ENCODE measurements at places on chromosomes 7 and 10. TPM values are rescaled to one million over a fixed set of nuclear protein-coding genes. Genes with fewer than 3 reads are reported as not detected.

SYT15B gene
- not detected for total RNA-seq

SEMA3A gene
- total RNA-seq, result 6.6 TPM

DAGLB gene
- total RNA-seq, result 13.3 TPM

ANXA8 gene
- not detected for total RNA-seq

ITPRIP gene
- total RNA-seq, result 85.1 TPM

SFRP5 gene
- not detected for total RNA-seq

LGI1 gene
- total RNA-seq, result not detected

UTF1 gene
- total RNA-seq, result not detected

MALSU1 gene
- total RNA-seq, result 50.1 TPM

CYTH3 gene
- 30.7 TPM for total RNA-seq

CRHR2 gene
- total RNA-seq, result not detected

CNPY1 gene
- total RNA-seq, result not detected

DNA sequence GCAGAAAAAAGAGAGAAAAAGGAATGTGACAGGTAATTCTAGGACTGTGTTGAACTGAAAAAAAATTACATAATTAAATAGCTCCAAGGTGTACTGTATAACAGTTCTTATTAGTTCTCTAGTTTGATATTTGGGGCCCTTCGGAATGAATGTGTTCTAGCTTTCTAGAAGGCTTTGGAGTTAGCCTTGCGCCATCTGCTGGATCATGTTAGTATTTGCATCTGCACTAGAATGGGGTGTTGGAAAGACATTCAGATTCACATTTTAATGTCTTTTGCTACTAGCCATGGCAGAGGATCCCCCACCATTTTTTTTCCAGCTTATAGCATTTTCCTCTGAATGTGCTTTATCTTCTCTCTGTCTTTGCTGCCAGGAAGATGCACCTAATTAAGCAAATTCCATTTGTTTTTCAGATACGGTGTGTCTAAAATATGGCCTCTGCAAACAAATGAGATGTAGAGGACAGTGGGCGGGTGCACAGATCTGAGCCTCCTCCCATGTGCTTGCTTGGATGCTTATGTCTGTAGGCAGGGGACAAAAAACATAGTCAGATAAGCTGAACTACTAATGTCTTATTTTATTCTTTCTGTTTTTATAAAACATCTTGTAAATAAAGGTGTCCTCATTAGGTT lies 238.5 kb downstream of the PHF14 start:
- peak; percentile 64 for DNase-seq

GRCh38 chr7:151008511-151009323 lies 15.6 kb downstream of the ATG9B start:
- no peak for DNase-seq

DNA sequence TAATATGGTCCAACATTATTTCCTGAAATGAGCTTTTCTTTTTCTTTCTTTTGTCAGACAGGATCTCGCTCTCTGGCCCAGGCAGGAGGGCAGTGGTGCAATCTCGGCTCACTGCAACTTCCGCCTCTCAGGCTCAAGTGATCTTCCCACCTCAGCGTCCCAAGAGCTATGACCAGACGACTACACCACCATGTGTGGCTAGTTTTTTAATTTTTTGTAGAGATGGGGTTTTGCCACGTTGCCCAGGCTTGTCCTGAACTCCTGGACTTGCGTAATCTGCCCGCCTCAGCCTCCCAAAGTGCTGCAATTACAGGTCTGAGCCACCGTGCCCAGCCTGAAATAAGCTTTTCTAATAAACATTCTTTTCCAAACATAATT lies 48.6 kb downstream of the CUL2 start:
- no peak for DNase-seq

DNA sequence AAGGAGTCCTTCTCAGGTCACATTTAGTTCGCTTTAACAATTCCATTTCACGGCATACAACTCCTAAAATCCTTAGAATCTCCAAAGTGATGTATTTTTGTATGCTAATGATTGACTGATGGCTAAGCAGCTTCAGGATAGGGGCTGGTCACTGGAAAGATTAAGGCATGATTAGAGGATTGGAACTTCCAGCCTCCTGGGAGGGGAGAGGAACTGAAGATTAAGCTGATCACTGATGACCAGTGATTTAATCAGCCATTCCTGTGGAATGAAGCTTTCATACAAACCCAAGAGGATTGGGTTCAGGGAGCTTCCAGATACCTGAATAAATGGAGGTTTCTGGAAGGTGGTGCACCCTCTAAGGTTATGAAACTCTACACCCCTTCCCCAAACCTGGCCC lies 123.9 kb upstream of the CDK13 start:
- no peak for DNase-seq

DNA sequence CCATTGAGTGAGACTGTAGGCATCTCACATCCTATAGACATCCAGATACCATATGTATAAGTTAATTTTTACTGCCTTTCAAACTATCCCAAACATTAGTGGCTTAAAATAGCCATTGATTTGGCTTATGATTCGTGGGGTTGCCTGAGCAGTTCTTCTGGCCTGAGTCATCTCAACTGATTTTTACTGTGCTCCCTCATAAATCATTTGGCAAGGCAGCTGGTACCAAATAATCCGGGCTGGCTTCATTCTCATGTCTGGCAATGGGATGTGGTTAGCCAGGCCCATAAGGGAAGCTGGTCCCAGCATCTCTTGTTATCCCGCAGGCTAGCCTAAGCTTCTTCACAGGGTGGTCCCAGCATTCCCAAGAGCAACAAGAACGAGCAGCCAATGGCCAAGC lies 6.7 kb upstream of the LRGUK start:
- DNase-seq, result no peak

DNA sequence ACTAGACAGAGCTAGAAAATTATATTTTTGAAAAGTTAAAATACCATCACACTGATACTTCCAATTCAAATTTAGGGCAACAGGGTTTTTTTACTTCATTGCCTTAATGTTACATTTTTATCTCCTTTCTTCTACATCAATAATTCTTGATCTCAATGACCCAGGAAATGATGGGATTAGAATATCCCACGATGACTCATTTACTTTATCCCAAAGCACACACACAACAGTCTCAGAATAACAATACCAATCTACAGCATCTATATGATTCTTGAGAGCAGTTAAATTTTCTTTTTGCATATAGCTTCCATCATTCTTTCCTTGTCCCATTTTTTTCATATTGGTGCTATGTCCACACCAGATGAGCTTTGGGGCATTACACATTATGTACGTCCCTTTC lies 98.4 kb upstream of the EEPD1 start:
- no peak for DNase-seq

- no peak for DNase-seq
These were observed 101.5 kb upstream of the GPR26 start for GRCh38 chr10:123564631-123565030.

DNA sequence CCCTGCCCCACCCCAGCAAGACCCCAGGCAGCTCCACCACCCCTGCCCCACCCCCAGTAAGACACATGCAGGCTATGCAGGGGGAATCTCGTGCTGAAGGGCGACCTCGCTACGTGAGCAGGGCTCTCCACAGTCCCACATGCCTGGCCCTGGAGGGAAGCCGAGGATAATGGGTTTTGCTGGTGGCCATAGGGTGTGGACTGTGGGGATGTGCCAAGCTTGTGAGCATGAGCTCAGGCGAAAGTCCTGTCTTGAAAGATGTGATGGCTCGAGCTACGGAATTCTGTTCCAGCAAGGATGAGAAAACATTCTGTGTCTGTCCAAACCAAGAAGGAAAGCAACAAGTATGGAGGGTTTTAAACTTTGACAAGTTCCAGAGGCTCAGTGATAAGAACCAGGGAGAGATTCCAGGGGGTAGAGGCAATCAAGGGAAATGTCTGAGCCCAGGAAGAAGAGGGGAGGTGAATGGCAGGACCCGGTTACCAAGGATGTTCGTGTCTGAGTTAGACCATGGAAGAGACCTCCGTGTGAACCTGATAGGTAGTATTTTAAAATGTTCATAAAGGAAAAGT lies 63.1 kb downstream of the PYROXD2 start:
- DNase-seq, result no peak

- no peak for DNase-seq
These were observed 177.1 kb downstream of the ARL4A start for GRCh38 chr7:12864470-12865046.

GRCh38 chr7:28217143-28217542 lies 36.5 kb upstream of the JAZF1 start:
- DNase-seq, result no peak

DNA sequence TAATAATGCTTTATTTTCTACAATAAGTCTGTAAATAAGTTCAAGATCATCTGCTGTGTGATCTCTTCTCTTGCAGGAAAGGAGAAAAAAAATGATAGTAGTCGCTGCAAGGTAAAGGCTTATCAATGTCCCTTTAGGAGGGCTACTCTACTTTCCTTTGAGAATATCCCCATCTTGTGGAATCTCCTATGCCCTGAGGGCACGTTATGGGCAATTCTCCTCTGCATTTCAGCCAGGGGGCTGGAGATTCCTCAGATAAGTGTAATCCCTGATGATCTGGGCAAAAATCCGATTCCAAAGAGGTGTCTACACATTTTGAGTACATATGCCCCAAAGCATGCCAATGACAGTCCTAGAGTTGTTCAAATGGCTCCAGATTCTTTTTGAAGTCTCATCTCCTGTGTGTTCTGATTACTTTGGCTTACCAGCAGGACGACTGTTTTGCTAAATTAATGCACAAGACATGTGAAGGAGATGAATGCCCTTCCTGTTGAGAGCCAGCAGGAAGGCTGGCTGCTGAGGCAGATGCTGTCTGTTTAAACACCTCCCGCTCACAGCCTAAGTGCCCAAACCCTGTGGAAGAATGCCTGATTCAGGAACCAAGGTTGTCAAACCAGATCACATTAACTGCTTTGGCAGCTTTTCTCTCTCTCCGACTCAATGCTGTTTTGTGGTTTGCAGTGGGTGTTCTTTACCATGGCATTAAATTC lies 171.2 kb upstream of the COL1A2 start:
- peak; percentile 37 for DNase-seq

DNA sequence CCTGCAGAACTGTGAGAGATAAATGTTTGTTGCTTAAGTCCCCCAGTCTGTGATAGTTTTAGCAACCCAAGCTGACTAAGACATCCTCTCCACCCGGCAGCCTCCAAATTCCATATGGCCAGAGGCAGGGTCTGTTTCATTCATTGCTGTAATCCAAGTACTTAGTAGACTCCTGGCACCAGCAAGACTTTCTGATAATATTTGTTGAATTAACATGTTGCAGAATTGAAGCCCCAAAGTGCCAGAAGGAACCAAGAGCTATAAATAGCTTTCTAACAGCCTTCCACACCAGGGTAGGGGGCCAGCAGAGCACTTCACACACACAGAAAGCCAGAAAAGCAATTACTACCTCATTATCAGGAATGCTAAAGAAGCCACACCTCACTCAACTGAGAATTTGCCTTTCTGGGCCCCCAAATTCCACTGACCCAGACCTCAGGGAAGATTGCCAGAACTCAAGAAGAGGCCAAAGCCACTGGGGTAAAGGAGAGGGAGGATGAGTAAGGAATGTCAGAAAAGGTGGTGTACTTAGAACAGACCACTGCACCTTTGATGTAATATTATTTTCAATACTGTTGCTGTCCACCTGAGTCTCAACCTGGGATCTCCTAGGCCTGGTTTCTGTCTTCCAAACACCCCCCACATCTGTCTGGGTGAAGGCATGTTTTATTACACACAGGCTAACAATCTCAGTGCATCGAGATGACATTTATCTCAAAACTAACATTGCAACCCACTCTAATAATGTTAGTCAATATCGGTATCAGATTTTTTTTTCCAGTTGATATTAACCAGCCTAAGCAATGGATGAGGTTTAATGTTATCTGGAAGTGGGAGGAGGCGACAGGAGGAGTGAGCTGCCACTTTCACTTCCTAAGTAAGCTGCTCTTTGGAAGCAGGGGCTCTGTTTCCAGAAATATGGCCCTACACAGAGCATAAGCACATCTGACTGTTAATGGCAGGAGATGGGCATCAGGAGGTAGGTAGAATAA lies 5.5 kb downstream of the NOD1 start:
- DNase-seq, result no peak

- no peak for DNase-seq
These were observed 10.4 kb upstream of the FAM170B start for GRCh38 chr10:49144058-49144720.

- no peak for DNase-seq
These were observed 61.0 kb downstream of the ADD3 start for GRCh38 chr10:110068780-110069179.

DNA sequence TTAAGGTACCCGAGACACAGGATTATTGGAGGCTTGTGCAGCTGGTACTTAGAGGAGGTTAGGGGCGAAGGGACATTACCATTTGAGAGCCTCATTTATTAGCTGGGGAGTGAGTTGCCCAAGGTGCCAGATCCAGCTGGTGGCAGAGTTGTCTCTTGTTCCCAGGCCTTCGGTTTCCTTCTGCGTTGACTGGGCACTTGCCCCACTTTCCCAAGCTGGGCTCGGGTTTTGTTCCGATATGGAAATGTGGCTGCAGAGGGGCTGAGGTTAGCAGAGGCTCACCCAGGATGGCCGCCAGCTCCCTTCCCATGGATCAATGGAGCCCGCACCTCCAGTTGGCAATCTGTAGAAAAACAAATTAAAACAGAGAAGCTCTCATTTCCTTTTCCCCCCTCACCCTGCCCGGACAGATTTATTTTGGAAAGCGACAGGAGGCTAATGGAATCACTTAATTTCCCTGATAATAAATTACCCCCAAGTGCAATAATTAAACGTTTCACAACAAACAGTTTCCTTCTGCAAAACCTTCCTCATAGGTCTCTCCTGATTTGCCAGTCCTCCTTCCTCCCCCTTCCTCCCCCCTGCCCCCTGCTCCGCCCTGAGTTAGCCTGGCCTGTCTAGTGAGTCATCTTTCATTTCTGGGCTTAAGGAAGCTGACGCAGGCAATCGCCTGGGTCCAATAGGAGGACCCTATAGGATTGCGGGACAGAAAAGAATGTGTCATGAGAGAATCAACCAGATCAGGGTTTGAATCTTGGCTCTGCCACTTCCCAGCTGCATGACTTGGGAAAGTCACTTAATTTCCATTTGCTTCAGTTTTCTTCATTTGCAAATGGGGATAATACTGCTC lies 51.7 kb downstream of the ADRA2A start:
- no peak for DNase-seq

DNA sequence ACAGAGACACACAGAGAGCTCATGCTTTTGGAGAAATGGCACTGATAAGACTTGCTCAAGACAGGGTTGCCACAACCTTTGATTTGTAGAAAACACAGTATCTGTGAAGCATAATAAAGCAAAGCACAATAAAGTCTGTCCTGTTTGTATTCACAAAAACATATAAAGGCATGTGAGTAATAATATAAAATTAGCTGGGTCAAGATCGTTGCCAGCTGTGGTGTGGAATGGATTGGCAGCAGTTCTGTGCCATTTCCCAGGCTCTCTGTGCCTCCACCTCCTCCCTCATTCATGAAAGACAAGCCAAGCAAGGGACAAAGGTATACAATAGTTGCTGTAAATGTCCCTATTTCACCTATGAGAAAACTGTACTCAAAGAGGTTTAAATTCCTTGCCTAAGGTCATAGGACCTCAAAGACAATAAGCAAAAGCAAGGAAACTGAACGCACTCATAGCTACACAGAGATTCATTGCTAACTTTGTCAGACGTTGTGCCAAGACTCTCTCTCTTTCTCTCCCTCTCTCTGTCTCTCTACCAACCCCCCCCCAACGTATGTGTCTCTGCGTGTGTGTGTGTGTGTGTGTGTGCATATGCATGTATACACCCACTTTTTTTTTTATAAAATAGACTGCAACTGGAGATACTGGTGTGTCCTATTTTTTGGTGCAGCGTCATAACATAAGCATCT lies 31.8 kb downstream of the CHST3 start:
- DNase-seq, result no peak

All from glomerular endothelial cell (primary cell).